ENCODE measurements at places on chromosomes 4 and X.
A peak's percentile ranks its signal among the peaks of the same experiment; 100 is the strongest.

DNA sequence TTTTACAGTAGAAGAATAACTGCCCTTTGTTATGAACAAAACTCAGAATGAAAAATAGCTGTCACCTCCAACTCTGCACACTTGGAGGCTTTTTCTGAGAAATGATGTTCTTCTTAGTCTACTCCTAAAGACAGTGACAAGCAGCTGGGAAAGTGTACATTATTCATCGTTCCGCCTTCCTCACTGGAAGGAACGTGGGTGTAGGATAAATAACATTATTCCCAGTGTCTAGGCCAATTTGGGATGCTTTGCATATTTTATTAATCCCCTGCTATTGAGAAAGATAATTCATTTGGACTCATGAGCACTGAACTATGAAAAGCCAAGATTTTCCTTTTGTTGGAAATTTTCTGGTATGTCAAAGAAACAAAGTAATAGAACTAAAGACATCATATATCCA is 87.8 kb downstream of the VCX2 start:
- no peak for DNase-seq

DNA sequence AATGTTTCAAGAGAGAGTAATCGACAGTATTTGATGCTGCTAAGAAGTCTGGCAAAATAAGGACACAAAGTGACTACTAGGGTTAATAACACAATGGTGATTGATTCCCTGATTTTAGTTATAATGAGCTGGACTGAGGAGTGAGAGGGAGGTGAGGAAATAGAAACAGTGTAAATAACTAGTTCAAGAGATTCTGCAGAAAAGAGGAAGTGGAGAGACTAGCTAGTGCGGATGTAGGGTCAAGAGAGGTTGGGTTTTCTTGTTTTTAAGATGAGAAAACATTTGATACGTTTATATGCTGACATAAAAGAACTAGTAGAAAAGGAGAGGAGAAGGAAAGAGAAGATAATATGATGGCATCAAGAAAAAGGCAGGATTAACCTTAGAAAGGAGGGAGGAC is 12.2 kb upstream of the TRPC5 start:
- no peak for DNase-seq

DNA sequence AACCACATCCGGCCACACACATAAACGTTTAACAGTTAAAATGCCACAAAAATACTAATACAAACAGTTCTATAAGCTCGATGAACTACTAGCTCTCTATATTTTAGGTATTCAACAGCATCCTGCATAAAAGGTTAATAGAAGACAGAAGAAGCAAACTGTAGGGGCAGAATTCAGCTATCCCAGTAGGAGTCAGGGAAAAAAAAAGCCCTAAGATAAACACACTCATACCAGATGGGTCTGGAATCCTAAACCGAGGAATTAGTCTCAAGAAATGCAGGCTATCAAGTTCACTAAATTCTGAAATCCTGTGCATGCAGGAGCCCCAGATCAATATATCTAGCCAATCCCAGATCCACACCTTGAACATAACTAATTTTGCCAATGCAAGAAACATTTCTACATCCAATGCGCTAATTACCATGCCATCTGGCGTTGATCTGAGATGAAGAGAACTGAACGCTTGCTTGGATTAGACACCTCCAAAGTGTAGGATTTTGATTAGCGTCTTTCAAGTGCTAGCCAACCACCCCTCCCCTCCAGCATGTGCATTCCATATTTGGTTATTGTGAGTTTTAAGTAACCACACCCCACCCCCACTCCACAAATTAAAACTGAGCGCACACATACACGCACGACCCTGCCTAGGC is 512.2 kb upstream of the INTU start:
- DNase-seq = no peak

- no peak for DNase-seq
Observed at GRCh38 chr4:118680808-118681207, 4.4 kb upstream of the METTL14 start.

DNA sequence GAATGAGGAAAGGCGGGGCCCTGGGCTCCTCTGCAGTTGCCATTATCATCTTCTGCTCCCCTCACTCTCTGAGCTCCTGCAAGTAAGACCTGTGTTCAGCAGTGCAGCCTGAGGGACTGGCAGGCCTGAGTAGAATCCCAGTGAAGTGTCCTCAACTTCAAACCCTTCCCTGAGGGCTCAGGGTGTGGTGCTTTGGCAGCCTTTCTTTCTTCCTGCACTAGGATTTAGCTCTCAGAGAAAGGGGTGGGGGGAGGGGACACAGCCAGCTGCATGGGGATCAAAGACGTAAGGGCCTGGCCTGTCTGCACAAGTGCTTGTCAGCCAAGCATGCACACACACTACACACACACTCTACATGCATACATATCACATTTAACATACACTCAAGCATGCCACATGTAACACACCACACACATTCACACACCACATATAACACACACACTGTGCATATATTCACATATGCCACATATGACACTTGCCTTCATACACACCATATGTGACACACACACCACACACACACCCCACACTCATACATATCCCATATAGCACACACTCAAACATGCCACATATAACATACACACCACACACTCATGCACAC is 223.4 kb upstream of the RPL34 start:
- no peak for DNase-seq

DNA sequence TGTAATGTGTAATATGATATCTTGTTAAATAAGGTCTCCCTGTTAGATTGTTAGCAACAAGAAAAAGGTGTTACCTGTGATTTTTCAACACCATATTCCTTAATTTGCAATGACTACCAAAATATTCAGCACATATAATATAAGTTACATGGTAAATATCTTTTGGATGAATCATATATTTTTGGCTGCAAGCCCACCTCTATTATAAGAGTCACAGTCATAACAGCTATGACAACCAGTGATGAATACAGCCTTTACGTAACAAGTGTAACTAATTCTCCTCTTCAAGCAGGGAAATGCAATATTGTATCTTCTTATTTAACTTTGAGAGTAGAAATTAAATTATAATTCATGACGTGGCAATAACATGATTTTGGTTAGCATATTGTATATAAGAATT is 187.0 kb downstream of the NLGN4X start:
- DNase-seq = no peak

- no peak for DNase-seq
Observed at GRCh38 chr4:181293014-181293413, 950.2 kb upstream of the TENM3 start.

DNA sequence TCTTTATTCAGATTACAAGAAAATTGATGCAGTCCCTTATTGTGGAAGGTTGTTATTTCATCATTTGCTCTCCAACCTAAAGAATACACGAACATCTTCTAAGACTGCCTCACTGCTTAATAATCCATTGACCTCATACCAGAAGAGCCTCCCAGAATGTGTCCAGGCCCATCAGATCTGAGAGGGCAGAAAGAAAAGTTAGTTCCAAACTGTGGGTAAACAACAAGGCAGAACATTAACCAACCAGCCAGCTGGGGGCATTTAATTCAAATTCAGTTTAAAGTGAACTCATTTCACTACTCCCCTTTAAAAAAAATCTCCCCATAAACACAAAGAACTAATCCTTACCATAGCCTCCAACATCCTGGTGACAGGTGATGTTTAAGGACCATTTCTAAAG is 13.8 kb downstream of the GPC4 start:
- no peak for DNase-seq

DNA sequence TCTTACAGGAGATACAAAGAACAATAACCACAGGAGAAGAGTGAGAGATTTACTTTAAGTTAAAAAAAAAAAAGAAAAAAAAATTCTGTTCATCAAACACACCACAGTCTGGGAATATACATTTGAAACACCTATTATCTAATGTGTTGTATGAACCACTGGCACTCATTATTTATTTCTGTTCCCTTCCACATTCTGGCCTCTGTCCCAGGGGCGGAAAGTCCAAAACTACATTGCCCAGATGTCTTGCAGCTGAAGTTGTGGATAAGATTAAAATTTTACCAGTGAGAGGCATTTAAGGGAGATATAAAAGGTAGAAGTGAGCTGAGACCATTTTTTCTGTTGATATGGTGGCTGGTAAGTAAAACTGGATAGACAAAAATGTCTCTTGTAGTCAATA is 56.2 kb downstream of the SCLT1 start:
- DNase-seq = no peak

DNA sequence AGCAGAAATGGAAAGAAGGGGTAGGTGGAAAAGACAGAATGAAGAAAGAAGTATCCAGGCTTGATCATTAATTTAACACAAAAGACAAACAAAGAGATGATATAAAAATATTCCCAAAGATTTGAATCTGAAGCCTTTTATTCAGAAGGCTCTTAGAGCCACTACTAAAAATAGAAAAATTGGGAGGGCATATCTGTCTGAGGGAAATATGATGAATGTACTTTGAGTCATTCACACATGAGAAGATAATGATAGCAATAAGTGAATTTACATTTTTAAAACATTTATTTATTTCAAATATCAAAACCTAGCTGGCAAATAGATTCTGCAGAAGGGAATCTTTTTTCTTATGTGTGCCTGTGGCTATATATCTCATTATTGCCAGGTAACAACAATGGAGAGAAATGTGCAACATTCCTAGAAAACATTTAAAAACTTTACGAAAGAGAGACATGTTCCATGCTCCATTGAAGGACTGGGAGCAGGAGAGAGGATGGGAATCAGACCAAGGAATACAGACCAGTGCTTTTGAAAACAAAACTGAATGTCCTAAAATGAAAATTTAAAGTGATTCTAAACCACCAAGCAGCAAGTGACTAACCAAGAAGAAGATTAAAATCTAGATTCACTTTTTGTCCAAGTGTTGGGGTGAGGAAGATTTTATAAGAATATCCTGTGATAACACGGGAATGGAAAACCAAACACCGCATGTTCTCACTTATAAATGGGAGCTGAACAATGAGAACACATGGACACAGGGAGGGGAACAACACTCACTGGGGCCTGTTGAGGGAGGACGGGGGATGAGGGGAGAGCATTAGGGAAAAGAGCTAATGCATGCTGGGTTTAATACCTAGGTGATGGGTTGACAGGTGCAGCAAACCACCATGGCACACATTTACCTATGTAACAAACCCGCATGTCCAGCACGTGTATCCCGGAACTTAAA is 41.2 kb downstream of the ANXA5 start:
- no peak for DNase-seq

DNA sequence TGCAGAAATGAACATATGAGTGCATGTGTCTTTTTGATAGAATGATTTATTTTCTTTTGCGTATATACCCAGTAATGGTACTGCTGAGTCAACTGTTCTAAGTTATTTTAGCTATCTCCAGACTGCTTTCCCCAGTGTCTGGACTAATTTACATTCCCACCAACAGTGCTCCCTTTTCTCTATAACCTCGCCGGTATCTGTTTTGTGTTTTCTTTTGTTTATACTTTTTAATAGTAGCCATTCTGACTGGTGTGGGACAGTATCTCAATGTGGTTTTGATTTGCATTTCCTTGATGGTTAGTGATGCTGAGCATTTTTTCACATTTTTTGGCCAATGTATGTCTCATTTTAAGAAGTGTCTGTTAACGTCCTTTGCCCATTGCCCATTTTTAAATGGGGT is 218.6 kb upstream of the KCNIP4 start:
- no peak for DNase-seq

- DNase-seq = no peak
Observed at GRCh38 chr4:7371210-7371941, 63.4 kb downstream of the PSAPL1 start.

- no peak for DNase-seq
Observed at GRCh38 chr4:158121161-158121579, 51.7 kb downstream of the GASK1B start.

GRCh38 chr4:73776321-73776729 is 36.0 kb downstream of the CXCL8 start:
- DNase-seq = no peak

- no peak for DNase-seq
Observed at GRCh38 chr4:14934704-14935390, 67.4 kb upstream of the CPEB2 start.

- no peak for DNase-seq
Observed at GRCh38 chrX:34401411-34401810, 255.7 kb downstream of the TMEM47 start.

DNA sequence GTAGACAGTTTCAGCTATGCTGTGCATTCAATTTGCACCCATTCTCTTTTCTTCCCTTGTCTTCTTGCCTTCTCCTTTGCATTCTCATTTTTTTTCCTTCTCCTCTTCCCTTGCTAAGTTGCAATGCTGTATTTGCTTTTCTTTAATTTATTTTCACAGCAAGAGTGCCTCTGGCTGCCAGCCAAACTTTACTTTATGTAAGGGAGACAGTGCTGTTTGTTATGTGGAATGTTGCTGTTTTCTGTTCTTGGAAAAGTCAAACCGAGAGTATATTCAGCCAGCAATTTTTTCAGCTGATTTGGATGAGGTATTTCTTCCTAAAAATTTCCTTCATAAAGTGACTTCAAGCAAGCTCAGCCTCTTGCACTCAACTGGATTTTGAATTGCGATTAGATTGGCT is 1293.4 kb downstream of the ARAP2 start:
- DNase-seq = no peak

DNA sequence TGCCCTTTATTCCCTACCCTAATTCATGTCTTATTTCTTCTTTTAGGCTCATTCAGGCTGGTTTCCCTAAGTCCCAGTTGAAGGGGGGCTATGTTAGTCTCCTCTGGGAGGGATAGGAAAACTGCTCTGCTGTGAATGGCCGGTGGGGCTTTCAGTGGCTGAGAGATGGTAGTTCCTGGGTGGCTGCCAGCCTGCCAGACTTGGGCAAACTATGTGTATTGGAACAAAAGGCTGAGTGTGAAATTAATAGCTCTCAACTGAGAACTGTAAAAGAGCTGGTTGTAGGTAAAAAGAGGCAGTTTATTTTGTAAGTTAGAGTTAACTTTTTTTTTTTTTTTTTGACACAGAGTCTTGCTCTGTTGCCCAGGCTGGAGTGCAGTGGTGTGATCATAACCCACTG is 28.8 kb downstream of the ARHGAP10 start:
- no peak for DNase-seq

DNA sequence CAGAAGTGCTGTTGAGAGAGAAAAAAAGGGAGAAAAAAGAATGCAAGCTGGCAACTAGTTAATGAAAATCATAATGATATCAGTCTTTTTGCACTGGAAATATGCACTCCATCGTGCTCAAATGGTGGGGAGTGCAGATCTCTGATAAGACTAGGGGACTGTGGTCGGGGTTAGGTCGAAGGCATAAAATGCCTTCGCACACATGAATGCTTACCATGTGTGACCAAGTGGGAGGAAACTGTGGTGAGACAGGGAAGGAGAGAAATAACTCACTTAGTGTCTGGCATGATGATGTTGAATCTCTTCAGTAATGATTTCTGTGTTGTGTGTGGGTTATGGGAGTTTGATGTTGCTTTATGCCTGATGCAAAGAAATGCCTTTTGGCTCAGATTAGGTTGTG is 358.9 kb downstream of the FBXO8 start:
- DNase-seq = peak; percentile 6

GRCh38 chr4:107034091-107034995 is 1.8 kb downstream of the DKK2 start:
- DNase-seq = no peak

DNA sequence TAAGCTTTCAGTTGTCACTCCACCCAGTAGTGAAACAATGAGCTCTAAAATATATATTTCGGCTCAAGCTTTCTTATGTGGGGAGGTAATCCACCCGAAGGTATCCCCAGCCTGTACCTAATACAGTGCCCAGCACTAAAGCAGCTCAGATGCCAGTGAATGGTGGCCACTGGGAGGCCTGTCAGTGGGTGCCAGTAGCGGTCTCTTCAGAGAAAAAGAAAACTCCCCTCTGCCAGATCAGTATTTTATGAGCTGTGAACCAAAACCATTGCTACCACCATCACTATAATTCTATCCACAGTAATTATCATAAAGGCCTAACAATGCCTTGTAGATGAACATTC is 835 bp upstream of the NFKB1 start:
- DNase-seq = no peak

- no peak for DNase-seq
Observed at GRCh38 chr4:114015444-114015899, 36.0 kb upstream of the ARSJ start.
